ENCODE measurements at places on chromosomes 5 and 9.

DNA sequence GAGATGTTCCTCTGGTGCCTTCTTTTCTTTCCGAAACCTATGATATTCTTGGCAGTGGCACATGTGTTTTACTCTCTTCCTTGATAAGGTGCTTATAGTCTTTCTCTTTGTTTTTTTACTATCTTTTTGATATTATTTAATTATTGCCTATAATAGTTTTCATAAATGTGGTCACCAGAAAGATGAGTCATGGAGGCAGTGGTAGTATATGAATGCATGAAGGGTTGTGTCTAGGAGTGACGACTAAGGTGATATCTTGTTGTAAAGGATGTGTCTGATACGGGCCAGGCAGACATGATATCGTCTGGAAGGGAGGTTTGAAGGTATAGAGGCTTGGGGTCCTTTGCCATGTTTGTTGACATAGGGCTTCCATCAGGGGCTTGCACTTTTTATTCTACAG lies 36.8 kb downstream of the SLC44A1 start:
- no peak for DNase-seq

GRCh38 chr5:157735991-157736390 lies 4.8 kb downstream of the THG1L start:
- no peak for DNase-seq

GRCh38 chr9:129724456-129725190 lies 28.2 kb downstream of the PTGES start:
- no peak for DNase-seq

GRCh38 chr5:108366500-108366899 lies 15.4 kb downstream of the FBXL17 start:
- DNase-seq: no peak

GRCh38 chr5:149382517-149383220 lies 3.6 kb upstream of the IL17B start:
- no peak for DNase-seq

GRCh38 chr5:120684749-120685415 lies 220.8 kb downstream of the PRR16 start:
- DNase-seq: no peak

DNA sequence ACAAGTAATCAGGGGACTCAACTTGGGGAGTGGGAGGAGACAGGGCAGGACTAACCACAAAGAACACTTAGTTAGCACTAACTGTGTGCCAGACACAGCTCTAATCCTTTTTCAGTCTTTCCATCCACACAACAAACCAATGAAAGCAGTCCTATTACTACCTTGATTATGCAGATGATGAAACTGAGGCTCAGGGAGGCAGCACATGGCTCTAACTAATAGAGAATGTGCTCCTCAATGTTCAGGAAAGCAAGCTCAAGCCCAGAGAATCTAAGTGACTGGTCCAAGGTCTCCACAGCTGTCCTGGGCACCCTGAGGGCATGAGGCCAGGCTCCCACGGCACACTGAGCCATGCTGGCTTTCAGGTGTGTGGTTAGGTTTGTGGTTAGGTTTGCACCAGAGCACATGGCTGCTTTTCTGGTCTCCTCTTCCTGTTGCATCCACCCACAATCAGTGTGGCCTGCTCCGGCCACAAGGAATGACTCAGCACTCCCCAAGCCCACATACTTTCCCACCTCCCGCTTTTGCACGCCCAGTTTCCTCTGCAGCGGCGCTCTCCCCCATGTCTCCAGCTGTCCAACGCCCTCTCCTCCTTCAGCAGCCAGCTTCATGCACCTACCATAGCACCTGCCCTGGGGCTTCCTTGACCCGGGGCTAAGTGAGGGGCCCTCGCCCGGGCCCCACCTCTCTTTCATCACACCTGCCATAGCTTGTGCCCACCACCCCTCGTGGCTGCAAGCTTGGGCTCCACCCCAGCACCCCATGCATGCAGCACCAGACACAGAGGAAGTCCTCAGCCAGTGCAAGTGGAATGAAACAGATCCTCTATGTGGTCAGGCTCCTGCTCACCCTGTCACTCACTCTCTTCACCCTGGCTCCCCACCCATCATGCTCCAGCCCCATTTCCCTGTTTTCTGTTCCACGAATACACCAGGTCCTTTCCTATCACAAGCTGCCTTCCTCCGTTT lies 133.1 kb downstream of the GABBR2 start:
- peak; percentile 60 for DNase-seq

DNA sequence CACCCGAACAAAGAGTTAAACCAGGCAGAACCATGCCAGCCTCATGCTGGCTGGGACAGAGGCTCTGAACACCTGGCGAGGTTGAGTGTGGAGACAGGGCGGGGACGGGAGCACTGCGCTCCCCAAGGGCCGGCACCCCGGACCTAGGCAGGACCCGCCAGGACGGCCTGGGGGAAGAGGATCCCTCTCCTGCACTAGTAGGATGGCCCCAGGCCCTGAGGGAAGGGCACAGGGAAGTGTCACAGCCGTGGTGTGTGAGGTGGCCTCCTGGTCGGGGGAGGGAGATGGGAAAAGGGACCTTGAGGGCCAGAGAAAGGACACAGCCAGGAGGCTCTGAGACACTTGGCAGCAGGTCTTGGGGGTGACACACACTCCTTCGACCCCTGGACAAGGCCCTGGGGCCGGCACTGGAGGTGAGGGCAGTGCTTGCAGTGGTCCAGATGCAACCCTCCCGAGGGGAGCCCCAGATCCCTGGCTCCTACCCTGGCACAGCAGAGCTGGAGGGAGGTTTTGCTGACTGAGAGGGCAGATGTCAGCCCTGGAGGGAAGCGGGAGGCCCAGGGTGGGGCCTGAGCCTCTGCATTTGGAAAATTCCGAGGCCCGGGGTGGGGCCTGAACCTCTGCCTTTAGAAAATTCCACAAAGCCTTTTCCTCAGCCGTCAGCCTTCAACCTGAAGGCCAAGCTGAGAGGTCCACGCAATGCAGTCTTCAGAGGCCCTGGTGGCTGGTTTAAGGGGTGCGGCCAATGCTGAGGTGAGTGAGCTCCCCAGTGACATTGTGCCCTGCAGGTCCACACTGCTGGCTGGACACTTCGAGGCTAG lies 24.8 kb upstream of the TERT start:
- DNase-seq: no peak

- peak; percentile 44 for DNase-seq
These were observed 28.2 kb downstream of the ERCC8 start for GRCh38 chr5:60916646-60917045.

GRCh38 chr5:30693326-30693725 lies 500.2 kb upstream of the CDH6 start:
- no peak for DNase-seq

DNA sequence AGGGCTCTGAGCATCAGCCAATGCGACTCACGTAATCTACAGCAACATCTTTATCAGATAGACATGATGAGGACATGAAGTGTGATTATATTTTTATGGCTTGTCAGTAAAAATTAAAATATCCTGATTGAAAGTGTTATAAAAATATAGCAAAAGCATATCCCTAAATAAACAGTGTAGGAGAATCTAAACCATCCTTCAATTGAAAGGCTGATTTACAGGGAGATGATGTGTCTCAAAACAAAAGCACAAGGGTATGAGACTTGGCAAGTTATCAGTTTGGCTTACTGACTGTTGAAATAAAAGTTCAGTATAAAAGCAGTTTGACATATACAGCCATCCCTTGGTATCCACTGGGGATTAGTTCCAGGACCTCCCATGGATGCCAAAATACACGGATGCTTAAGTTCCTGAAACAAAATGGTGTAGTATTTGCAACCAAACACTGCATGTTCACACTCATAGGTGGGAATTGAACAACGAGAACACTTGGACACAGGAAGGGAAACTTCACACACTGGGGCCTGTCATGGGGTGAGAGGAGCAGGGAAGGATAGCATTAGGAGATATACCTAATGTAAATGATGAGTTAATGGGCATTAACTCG lies 149.9 kb upstream of the MAP1B start:
- DNase-seq: no peak

DNA sequence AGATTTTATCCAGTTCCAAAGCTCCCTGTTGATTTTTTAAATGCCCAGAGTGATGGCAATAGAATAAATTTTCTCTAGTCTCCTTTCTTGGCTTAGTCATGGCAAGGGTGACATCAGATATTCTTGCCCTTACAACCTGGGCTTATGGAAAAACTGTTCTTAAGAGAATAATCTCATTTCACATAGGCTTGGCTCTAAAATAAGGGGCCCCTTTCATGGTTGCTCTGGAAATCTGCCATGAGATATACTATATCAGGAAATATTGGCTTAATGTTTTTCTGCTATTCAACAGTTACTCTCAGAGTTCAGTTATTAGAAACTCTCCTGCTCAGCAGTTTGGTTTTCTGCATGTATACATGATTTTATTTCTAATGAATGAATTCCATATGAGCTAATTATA lies 7.8 kb downstream of the HMHB1 start:
- no peak for DNase-seq

DNA sequence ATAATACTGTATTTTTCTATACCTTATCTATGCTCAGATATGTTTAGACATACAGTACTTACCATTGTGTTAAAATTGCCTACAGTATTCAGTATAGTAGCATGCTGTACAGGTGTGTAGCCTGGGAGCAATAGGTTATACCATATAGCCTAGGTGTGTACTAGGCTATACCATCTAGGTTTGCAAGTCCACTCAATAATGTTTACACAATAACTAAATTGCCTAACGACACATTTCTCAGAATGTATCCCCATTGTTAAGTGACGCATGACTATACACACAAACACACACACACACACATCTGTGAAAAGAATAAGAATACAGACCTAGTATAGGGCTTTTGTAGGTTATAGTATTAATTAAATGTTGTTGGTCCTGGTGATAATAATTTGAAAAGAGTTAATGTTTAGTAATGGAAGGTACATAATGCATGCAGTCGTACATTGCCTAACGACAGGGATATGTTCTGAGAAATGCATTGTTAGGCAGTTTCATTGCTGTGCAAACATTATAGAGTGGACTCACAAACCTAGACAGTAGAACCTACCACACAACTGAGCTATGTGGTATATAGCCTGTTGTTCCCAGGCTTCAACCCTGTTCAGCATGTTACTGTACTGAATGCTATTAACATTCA lies 13.6 kb downstream of the TDRD7 start:
- DNase-seq: no peak

GRCh38 chr9:131481441-131482342 lies 21.0 kb upstream of the POMT1 start:
- DNase-seq: no peak

DNA sequence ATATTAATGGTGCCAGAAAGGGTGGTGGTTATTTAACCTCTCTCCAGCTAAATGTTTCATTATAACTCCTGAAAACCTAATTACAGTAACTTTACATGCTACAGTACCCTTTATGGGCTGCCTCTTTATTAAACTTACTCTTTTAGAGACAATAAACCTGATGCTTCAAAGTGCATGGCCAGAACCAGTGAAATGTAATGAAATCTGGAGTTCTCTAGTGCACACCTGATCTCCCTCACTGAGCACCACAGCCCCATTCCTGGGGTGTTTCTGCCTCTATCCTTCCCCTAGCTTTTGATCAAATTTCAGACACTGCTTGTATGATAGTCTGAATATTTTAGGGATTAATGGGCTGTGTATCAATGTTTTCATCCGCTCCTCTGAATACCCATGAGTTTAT lies 306.5 kb upstream of the WWC1 start:
- no peak for DNase-seq

GRCh38 chr9:87720173-87720572 lies 5.7 kb upstream of the CTSL start:
- DNase-seq: no peak

DNA sequence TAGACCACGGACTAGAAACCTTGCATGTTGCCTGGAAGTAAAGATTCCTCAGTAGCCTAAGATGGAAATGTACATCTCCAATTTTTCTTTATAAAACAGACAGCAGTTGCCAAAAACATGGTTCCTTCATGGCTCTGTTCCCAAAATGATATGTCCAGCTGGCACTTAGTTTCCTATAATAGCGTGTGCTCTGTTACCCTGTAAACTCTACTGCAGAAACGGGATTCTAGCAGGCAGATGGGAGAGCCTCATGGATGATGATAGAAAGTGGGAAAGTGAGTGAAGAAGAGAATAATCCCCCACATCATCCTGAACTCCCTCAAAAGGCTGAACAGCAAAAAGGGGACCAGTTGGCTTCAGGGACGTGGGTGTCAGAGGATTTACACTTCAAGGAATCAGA lies 118.2 kb downstream of the FRMD3 start:
- no peak for DNase-seq

GRCh38 chr5:174622067-174622466 lies 102.3 kb upstream of the MSX2 start:
- DNase-seq: no peak
